NCI-H2081 treated with DMSO at 0.1 percent for 48 hours (cell line): ENCODE measurements at places on chromosomes 2 and 18.

GRCh38 chr2:7858624-7859023, 823.2 kb upstream of the ID2 start:
- no peak for DNase-seq

DNA sequence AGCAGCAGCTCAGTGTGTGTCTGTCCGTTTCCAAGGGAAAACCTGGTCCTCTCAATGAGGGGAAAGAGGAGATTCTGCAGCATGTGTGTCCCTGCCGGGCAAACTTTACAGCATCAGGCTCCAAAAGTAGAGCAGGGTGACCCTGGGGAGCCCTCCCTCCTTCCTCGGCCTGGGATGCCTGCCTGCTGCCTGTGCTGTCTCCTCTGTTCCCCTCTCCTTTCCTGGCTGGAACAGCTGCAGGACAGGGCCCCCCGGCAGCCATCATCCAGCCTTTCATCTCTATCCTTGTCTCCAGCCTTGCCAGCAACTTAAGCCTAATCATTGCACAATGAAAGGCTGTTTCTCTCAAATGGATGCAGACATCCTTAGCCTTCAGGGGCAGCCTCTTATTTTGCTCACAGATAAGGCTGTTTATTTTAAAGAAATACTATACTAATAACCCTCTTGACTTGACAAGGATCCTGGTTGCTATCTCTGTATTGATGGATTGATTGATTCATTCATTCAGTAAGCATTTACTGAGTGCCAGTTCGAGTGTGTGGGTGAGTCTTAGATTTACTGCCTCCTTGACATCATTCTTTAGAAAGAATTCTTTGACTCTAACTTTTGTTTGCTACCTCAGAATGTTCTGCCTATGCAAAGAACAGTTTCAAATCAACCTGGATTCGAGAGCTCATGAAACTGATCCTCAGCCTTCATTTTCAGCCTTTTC, 40.6 kb upstream of the EDAR start:
- DNase-seq, result no peak

DNA sequence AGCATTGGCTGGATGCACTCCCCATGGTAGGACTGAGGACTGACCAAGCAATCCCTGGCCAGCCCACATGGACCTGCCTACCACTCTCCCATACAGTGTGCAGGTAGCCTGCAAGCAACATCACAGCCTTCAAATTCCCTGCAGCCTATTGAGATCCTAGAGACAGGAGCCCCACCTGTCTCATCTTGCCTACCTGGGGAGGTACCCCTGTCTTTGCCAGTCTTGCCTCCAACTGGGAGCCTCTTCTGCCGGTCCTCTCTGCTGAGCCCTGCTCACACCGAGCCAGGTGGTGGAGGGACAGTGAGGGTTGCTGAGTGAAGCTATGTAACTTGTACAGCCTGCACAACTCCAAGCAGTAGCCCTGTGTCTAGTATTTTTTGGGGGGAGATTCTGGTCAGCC, 29.9 kb downstream of the TTC32 start:
- DNase-seq, result no peak

GRCh38 chr2:150705357-150705756, 217.9 kb upstream of the RND3 start:
- DNase-seq, result no peak

DNA sequence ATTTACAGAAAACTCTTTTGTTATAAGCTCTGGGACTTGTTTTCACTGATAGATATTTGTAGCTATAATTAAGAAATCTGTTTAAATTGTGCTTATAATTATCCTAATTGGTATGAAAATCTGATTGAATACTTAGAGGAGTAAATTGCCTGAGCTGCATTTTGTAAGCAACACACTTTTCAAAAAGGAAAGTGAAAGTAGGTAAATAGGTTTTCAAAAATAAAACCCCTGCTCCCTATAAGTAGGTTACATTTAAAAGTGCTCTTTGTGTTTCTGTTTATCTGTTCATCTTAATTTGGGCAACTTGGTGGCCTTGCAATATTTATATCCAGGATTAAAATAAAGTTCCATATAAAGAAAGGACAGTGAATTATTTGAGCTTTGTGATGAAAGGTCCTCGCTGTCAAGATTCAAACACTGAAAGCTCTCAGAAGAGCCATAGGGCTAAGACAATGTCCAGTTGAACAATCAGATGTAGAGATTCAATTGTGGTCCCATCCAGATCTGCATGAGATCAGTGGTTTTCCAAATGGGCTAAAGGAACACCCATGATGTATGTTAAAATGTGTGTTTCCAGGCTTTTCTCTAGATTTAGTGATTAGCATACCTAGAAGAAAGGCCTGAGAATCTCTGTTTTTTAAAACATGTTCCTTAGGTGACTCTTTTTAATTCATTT, 371.6 kb downstream of the RPRM start:
- DNase-seq, result no peak

DNA sequence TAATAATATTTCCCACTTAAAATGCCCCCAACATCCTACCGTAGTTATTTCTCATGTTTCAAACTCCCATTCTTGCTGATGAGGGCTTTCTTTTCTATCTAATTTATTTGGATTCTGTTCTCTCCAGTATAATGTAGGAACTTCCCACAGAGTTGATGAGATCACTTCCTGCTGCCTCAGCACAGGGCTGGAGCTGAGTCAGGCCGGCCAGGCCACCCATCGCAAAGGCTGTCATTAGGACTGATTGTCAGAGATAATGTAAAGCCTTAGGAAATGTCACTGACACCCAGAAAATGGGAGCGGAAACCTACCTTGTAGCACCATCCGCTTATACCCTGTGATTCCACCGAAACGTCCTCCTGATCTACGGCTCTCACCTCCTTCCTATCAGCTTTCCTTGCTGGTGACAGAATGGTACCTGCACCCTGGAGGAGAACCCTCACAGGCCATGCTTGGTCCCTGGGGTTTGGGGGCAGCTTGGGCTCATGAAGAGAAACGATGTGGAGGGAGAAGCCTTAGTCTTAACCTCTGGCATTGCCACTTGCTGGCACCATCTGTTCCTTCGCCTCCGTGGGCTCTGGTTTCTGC, 672.8 kb upstream of the ID2 start:
- no peak for DNase-seq

- no peak for DNase-seq
Measured at GRCh38 chr2:232437195-232437571, 18.8 kb upstream of the ALPI start.

DNA sequence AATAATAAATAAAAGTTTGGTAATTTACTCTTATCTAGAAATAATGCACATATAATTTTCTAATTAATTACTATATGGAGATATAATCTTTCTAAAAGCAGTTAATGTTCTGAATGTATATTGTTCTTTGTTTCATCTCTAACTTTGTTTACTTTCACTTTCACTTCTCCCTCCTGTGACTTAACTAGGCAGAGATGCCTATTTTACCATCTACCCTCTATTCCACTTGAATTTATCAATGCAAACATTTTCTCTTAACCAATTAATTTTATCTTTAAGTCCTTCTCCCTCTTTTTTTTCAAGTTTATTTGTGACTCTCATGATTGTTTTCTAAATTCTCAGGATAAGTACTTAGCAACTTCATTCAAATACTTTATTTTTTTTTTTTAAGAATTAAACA, 55.1 kb upstream of the IL1RL1 start:
- DNase-seq, result no peak
